Articular chondrocyte of knee joint (primary cell): ENCODE measurements at places on chromosomes 12 and 14. TPM values are rescaled to one million over a fixed set of nuclear protein-coding genes. Genes with fewer than 3 reads are reported as not detected.

Gene MUCL1
- not detected in 2 replicates for total RNA-seq

Gene FBXO21
- 43.2 and 54.6 TPM in 2 replicates for total RNA-seq

Gene RNFT2
- total RNA-seq, result 1.8 and 2.3 TPM in 2 replicates

Gene AQP6
- not detected in 2 replicates for total RNA-seq

Gene C12orf54
- 0.22 TPM in 1 of 2 replicates, not detected in the other for total RNA-seq

Gene REP15
- 6.5 and 9.5 TPM in 2 replicates for total RNA-seq

Gene DNAJC22
- total RNA-seq, result 0.91 and 1.6 TPM in 2 replicates

Gene HRK
- 0.13 and 0.76 TPM in 2 replicates for total RNA-seq
